ENCODE measurements at places on chromosomes 2 and 18.

GRCh38 chr2:197309691-197310231 is 819 bp downstream of the ANKRD44 start:
- DNase-seq: peak; percentile 65

- no peak for DNase-seq
Observed at GRCh38 chr18:3966246-3966641, 488.9 kb downstream of the DLGAP1 start.

GRCh38 chr2:176129813-176130146 is 275 bp downstream of the HOXD8 start:
- DNase-seq: no peak

DNA sequence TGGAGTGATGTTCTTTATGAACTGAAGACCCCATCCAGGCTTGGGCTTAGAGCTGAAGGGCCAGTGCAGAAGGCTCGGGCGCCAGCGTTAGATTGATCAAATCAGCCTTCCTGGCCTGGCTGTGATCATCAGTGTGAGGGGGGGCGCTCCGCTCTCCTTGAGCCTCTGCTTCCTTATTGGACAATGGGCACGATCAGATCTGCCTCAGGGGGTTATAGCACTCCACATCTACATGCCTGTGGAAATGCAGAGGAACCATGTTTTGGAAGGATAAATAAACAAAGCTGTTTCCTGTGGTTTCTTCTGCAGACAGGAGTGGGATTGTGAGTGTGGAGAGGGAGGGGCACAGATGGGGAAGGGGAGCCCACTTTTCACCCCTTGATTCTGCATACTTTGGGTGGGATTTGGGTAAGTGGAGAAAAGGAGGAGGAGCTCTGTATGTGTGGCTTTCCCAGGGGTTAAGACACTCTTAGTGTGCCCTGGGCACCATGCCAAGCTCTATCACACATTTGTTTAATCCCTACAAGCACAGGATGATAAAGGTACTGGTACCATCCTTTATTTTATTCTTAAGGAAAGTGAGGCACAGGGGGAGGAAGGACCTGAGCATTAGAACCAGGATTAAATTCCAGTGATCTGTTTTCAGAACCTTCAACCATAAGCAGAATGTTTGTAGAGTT is 150.5 kb downstream of the EN1 start:
- no peak for DNase-seq

DNA sequence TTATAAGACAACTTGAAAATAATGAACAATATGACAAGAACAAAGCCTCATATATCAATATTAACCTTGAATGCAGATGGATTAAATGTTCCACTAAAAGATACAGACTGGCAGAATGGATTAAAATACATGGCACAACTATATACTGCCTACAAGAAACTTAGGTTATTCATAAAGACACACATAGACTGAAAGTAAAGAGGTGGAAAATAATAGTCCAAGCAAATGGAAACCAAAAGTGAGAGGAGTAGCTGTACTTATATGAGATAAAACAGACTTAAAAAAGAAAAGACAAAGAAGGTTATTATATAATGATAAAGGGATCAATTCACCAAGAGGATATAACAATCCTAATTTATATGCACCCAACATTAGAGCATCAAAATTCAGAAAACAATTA is 18.2 kb downstream of the LMAN1 start:
- DNase-seq: no peak

- no peak for DNase-seq
Observed at GRCh38 chr18:60401346-60401745, 28.8 kb upstream of the MC4R start.

GRCh38 chr2:212914392-212914791 is 237.0 kb downstream of the IKZF2 start:
- DNase-seq: no peak

DNA sequence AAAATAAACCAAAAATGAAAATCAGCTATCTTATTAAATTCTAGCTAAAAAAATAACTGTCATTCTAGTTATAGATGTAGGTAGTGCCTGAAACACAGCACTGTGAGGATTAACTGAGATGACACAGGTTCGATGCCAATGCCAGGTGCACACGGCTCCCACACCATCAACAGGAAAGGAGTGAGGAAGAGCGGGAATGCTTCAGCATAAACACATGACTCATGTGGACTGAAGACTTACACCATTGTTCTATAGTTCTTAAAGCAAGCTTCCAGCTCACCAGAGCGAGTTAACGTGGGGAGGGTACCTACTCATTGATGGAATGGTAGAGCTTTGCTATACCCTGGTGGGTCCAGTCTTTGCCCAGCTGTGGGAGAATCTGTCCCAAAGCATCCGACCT is 76.7 kb downstream of the EMILIN2 start:
- DNase-seq: no peak

DNA sequence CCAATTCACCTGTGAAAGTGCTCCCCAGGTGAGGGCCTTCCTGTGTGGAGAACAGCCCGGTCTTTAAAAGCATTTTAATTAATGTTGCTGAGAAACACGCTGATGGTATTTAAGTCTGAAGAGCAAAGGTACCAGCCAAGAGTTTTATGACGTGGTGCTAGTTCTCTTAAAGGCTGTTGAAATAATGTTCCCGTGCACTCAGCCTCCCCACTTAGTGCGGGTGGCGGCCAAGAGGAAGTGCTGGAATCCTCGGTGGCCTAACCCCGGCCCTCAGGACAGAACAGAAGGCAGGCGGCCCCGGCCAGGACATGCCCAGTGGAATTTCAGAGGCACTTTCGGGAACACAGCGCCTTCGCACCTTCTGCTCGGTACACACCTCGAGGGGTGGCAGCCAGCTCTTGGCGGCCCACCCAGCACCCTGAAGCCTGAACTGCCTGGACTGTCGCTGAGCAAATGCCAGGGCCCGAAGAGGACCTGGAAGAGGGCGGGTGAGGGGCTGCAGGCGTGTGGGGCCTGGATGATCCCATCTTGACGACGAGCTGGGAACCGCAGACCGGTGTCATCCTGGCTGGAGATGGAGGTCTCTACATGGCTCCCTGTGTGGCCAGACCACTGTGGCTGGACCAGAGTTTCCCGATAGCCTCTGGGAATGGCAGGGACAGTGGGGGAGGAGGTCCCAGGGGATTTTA is 142.9 kb downstream of the ASB1 start:
- DNase-seq: no peak

GRCh38 chr2:1676913-1677820 is 67.1 kb downstream of the PXDN start:
- no peak for DNase-seq

DNA sequence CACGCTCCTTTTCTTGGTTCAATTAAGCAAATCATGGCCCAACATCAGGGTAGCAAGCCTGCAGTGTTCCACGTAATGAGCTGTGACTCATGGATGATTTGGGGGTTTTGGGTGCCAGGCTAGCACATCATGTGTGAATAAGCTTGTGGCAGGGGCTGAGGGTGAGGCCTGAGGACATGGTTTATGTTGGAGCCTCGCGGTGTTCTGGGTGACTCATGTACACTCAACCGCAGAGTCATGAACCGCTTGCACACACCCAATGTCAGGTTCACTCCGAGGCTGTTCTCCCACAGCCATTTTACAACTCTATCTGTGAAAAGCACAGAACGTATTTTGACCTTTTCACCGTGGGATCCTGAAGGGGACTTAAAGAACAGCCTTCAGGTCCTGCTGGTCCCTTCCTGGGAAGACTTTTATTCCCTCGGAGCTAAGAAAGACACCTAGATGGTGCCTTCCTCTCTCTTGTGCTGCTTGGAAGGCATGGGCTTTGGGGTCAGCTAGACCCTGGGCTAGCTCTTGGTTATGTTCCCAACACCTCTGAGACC is 139.9 kb upstream of the ZEB2 start:
- peak; percentile 74 for DNase-seq

DNA sequence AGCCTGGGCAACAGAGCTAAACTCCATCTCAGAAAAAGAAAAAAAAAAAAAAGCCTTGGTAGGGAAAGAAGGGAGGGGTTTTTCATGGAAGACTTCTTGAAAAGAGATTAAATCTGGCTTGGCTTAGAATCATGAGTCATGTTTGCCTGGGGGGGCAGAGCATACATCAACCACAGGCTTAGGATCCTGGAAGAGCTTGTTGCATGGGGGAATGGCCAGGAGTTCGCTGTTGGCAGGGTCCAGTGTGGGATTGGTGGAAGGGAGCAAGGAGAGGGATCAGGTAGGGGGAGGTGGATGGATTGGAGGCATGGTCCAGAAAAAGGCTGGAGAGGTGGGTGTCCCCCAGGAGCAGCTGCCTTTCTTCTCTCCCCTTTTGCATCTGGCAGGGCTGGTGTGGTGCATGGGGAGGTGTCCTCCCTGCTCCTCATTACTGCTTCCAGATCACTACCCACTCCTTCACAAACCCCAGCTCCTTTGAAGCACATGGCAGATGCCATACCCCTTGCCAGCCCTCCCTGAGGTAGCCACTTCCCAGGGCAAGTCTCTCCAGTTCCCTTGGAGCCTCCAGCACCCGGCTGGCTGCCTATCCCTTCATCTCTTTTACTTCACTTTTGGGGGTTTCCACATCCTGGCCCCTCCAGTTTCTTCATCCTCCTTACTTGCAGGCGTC is 2.5 kb downstream of the ARMC9 start:
- DNase-seq: no peak

DNA sequence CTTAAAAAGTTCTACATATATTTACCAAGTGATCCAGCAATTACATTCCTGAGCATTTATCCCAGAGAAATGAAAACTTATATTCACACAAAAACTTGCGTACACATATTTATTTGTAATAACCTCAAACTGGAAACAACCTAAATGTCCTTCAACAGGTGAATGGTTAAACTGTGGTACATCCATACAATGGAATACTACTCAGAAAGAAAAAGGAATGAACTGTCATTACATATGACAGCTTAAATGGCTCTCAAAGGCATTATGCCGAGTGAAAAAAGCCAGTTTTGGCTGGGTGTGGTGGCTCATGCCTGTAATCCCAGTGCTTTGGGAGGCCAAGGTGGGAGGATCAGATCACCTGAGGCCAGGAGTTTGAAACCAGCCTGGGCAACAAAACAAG is 79.1 kb upstream of the DYNC1I2 start:
- no peak for DNase-seq

DNA sequence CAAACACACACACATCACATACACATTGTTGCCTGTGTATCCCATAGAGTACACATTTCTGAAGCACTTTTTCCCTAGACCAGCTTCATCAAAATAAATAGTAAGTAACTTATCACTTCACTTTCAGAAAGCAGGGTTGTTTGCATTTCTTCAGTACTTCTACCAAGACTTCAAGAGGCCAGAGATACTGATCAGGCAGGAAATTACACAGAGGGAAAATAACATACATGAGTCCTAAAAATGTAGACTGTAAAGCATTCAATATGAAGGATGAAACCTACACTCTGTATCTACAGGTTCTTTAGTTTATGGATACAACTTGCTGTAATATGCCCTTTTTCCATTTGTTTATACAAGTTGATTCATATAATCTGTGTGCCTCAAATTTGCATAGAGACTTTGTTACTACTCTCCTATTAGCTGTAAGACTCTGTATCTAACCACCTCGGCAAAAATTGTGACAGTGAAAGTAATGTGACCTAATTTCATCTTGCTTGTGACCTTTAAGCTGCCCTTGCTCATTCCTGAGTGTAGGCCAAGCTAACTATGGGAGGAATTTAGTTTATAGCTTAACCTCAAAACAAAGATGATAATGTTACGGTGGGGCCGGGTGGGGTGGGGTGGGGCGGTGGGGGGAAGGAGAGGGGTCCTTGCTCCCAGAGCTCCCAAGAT is 228.9 kb upstream of the SPOPL start:
- no peak for DNase-seq

- no peak for DNase-seq
Observed at GRCh38 chr2:218245214-218245613, 15.6 kb upstream of the GPBAR1 start.

All from CD4-positive, alpha-beta T cell treated with Interleukin-4 for 4 hours (primary cell).